Adrenal gland (tissue), 19 donors: ENCODE measurements at places on chromosomes 6 and 20.

GRCh38 chr20:16062661-16063581 is 510.3 kb downstream of the KIF16B start:
- DNase-seq, result no peak

GRCh38 chr6:25155211-25155610 is 124.0 kb upstream of the CARMIL1 start:
- no peak for DNase-seq

GRCh38 chr20:52593654-52594053 is 378.5 kb upstream of the TSHZ2 start:
- DNase-seq, result no peak

- peak; percentile 36 for DNase-seq
Measured at GRCh38 chr6:11538052-11538818, 686 bp downstream of the TMEM170B start.
